Right kidney (tissue), 9 donors: ENCODE measurements at places on chromosomes 4 and X.

- no peak for DNase-seq
Observed at GRCh38 chrX:39275500-39276068, 474.3 kb downstream of the MID1IP1 start.

- no peak for DNase-seq
Observed at GRCh38 chrX:114635986-114636385, 52.1 kb downstream of the HTR2C start.

GRCh38 chrX:15643786-15644559 is 20.6 kb downstream of the CLTRN start:
- DNase-seq, result no peak

- DNase-seq, result no peak
Observed at GRCh38 chr4:76526585-76526990, 91.6 kb downstream of the SHROOM3 start.

- no peak for DNase-seq
Observed at GRCh38 chr4:15233626-15234025, 194.2 kb upstream of the C1QTNF7 start.

GRCh38 chrX:130120321-130120731 is 10.0 kb upstream of the ELF4 start:
- DNase-seq, result peak; percentile 20

- DNase-seq, result peak; percentile 61
Observed at GRCh38 chrX:101551380-101551767, 1.0 kb downstream of the ARMCX1 start.

DNA sequence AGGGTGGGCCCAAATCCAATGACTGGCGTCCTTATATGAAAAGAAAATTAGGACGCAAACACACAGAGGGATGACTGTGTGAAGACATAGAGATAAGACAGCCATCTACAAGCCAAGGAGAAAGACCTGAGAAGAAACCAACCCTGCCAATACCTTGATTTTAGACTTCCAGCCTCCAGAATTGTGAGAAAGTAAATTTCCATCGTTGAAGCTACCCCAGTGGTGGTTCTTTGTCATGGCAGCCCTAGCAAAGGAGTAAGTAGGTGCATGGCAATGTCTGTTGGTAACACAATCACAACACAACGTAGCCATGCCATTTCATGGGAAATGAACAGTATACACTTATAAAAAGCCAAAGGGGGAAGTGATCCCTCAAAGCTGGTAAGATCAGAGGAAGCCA is 25.3 kb downstream of the SMIM20 start:
- no peak for DNase-seq

- DNase-seq, result no peak
Observed at GRCh38 chr4:187141101-187141500, 417.4 kb upstream of the FAT1 start.

DNA sequence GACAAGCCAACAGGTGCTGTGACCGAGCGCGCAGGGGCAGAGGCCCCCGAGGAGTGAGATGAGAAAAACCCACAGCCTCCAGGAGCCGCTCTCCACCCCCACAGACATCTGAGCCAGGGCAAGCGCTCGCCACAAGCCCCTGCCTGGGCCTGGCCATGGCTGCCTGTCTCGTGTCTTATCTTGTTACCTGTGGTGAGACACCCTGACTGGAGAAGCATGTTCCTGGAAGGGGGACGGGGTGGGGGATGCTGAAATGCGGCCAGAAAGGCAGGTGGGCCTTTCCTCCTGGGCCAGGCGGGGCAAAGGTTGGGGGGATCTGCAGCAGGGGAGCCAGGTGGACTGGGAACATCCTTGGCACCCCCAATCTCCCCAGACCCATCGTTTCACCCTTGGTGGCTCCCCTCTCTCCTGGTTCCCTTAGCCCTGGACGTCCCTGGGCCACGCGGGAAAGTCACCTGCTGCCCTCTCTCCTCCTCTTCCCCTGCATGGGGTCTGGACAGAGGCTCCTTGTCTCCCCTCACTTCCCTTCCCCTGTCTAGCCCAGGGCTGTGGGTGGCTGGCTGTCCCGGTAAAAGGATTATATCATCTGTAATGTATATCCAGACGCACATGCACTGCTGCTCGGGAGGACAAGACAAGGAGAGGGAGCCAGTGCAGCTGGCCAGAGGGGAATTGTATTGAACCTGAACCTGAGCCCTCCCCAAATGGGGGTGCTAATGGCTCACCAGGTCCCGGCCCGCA is 8.4 kb upstream of the DUSP9 start:
- DNase-seq, result no peak

DNA sequence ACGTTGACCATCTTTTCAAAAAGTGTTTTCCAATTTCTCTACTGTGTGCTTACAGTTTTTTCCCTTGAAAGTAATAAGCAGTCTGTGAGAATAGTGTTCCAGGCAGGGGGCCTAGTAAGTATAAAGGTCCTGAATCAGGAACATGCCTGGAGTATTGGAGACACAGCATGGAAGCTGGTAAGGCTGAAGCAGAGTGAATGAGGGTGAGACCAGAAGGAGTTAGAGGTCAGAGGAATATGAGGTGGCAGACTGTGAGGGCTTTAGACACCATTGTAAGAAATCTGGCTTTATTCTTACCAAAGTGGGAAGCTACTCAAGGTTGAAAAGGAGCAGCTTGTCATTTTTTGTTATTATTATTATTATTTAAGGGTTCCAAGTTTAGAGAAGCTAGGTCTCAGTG is 107.4 kb downstream of the CT47B1 start:
- no peak for DNase-seq

GRCh38 chr4:180999217-180999616 is 1244.0 kb upstream of the TENM3 start:
- no peak for DNase-seq

- DNase-seq, result no peak
Observed at GRCh38 chrX:118577041-118577440, 81.4 kb downstream of the DOCK11 start.

GRCh38 chrX:150770623-150771022 is 77.4 kb downstream of the MTMR1 start:
- no peak for DNase-seq

GRCh38 chrX:40175511-40176350 is 78.0 kb upstream of the BCOR start:
- DNase-seq, result peak; percentile 81

DNA sequence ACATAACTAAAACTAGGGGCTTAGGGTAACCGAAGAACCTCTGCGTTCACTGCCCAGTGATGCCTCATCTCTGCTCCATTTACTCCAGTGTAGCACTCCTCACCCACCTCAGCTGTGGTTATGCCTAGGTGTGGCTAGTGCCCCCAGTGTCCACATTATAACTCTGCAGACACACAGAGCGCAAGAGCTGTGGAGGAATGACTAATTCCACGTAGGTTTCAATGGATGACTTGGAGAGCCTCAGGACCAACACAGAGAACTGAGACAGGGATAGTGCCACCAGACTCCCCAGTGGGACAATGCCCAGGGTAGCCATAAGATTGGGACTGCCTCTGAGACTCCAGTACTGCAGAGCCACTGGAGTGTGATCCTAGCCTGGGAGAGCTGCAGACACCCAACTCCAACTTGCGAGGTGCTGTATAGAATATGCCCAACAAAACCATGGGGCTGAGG is 542.4 kb upstream of the DIPK2B start:
- DNase-seq, result no peak

DNA sequence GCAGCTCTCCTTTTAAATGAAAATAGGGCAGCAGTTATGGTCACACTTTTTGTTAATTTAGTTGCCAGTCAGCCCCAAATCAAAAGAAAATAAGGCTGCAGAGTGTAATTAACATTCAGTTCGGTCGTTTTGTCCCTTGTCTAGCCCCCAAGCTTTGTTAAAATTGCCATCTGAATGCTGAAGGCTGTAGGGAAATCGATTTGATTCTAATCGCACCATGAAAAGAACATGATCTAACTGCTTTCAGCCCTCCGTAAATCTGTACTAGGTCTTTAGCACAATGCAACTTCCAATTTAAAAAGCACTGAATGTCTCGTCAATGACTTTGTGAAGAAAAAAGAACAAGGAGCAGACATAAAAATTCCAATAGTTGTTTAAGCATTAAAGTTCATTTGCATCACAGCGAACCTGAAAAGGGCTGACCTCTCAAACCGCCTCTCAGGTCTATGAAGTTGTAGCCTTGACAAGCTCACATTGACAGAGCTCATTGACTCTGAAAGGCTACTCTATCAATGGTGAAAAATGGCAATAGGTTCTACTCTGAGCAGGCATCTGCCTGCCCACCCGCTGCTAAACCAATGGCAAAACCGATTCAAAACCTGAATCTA is 48.9 kb downstream of the CHIC2 start:
- DNase-seq, result no peak
